Thyroid gland (tissue), 4 donors: ENCODE measurements at places on chromosomes 1 and 21. TPM values are rescaled to one million over a fixed set of nuclear protein-coding genes. Genes with fewer than 3 reads are reported as not detected.

CD244 gene
- total RNA-seq = not detected

ADAMTSL4 gene
- total RNA-seq = 15.7 TPM

IGSF8 gene
- 36.5 TPM for total RNA-seq

SPTA1 gene
- not detected for total RNA-seq

RTCA gene
- total RNA-seq = 20.6 TPM

SPRR2G gene
- not detected for total RNA-seq

CELA3A gene
- not detected for total RNA-seq

PGBD5 gene
- total RNA-seq = 2.7 TPM

VWA5B1 gene
- not detected for total RNA-seq

AGT gene
- total RNA-seq = 14.4 TPM

LRRC3 gene
- total RNA-seq = 0.92 TPM

FCAMR gene
- not detected for total RNA-seq

AMY1B gene
- not detected for total RNA-seq

ELAPOR1 gene
- 4.7 TPM for total RNA-seq
